ENCODE measurements at places on chromosomes 2 and 18. TPM values are rescaled to one million over a fixed set of nuclear protein-coding genes. Genes with fewer than 3 reads are reported as not detected.

Gene MAPK4
- not detected for total RNA-seq

Gene CCDC85A
- not detected for total RNA-seq

Gene CD8B2
- 4.5 TPM for total RNA-seq

Gene VWA3B
- total RNA-seq, result not detected

Gene REG3A
- not detected for total RNA-seq

Gene RAB6C
- total RNA-seq, result 0.09 TPM

Measured in CD8-positive, alpha-beta memory T cell (primary cell).